Mucosa of gallbladder (tissue), 1 donor: ENCODE measurements at places on chromosomes 7 and 10. TPM values are rescaled to one million over a fixed set of nuclear protein-coding genes. Genes with fewer than 3 reads are reported as not detected.

Gene FAM237B
- total RNA-seq = not detected

Gene PTPRN2
- total RNA-seq = 11.9 TPM

Gene MMD2
- total RNA-seq = not detected

Gene LBX1
- not detected for total RNA-seq

Gene IRF5
- total RNA-seq = 18.8 TPM

Gene GJD4
- not detected for total RNA-seq

Gene CAMK1D
- 19.4 TPM for total RNA-seq

Gene FAM131B
- 6.6 TPM for total RNA-seq

Gene KCNMA1
- total RNA-seq = 101 TPM

Gene DDC
- total RNA-seq = 1.7 TPM

Gene GIMAP6
- total RNA-seq = 20.5 TPM

Gene DKK1
- 9.3 TPM for total RNA-seq

Gene STEAP1
- 13.1 TPM for total RNA-seq

Gene GNAT3
- total RNA-seq = 1.2 TPM

Gene SPAM1
- not detected for total RNA-seq

Gene POLR2J2
- total RNA-seq = 12.6 TPM

Gene NMT2
- total RNA-seq = 23.3 TPM

Gene PLAC9
- total RNA-seq = 8.5 TPM

Gene RARRES2
- total RNA-seq = 143 TPM

Gene DHTKD1
- total RNA-seq = 22.3 TPM

Gene CTAGE15
- total RNA-seq = 0.63 TPM

Gene HK1
- 70.7 TPM for total RNA-seq

Gene KLF14
- total RNA-seq = not detected

Gene C10orf105
- 0.06 TPM for total RNA-seq

Gene MRLN
- total RNA-seq = not detected

Gene ERLIN1
- total RNA-seq = 15.0 TPM

Gene CNPY1
- total RNA-seq = not detected

Gene ALOX5
- 25.8 TPM for total RNA-seq

Gene LIPJ
- total RNA-seq = not detected

Gene CCDC146
- total RNA-seq = 29.7 TPM

Gene MPP7
- total RNA-seq = 47.5 TPM

Gene RAMP3
- 23.2 TPM for total RNA-seq

Gene IDI2
- not detected for total RNA-seq

Gene STAMBPL1
- total RNA-seq = 6.8 TPM
